GM23338 (cell line): ENCODE measurements at places on chromosomes 6 and 20.

- no peak for DNase-seq
Observed at GRCh38 chr20:45893831-45894230, 2.7 kb downstream of the CTSA start.

GRCh38 chr6:34352305-34352937 is 40.0 kb downstream of the NUDT3 start:
- no peak for DNase-seq

- peak; percentile 69 for DNase-seq
Observed at GRCh38 chr6:125154761-125155135, 1.2 kb downstream of the TPD52L1 start.

DNA sequence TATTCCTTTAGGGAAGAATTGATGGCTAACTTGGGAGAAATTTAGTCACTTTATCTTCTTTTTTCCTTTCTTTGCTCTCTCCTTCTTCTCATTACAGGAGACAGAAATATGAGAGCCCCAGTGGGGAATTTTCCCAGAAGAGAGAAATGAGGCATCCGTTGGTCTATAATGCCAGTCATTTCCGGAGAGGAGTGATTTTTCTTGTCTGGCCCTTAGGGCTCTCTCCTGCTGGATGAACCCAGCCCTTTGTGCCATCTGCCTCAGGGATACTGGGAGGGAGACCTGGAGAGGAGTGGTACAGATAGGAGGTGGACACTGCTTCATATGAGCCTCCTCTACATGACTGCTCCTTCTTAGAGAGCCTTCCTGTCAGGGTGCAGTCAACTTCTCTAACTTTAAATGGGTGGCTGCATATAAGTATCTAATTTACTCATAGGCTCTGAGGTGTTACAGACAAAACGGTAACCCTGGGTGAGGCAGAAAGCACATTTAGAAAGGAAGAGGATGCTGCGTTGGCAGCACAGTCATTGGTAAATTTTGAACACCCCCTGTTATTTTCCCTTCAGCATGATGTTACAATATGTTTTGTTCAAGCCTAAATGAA is 21.9 kb downstream of the RIMS1 start:
- DNase-seq: no peak

GRCh38 chr20:25178563-25179438 is 16.7 kb upstream of the ENTPD6 start:
- DNase-seq: peak; percentile 75

DNA sequence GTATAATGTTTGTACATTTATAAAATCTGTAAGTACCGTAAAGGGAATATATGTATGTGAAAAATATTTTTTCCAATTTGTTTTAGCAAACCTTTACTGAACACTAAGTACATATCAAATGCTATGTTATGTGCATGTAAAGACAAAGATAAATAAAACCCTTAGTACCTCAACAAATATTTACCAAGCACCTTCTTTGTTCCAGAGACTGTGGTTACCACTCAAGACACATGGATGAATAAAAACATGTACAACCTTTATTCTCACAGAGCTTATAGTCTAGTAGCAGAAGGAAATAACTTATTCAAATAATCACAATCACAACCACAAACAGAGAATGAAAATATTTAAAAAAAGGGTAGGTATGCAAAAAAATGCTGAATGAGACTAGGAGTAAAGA is 17.5 kb downstream of the TMX4 start:
- no peak for DNase-seq

DNA sequence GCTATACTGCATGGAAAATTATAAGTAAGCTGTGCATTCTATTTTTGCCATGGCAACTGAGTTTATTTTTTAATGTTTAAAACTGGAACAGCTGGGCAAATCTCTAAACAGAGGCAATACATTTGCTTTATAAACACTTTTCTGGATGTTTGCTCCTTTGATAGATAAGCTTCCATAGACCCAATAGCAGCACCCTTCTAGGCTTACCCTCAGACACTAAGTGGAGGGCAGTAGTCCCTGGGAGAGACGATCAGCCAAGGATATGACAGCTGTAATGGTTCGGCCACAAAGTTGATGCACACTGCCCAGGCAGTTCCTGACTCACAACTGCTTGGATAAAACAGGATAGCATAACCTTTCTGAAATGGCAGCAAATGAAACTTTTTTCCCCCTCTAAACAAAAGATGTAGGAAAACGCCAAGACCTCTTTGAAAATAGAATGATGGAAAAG is 8.5 kb upstream of the MRPS10 start:
- no peak for DNase-seq

GRCh38 chr6:160238278-160238711 is 20.3 kb downstream of the SLC22A2 start:
- no peak for DNase-seq

- no peak for DNase-seq
Observed at GRCh38 chr6:151213352-151213751, 26.4 kb upstream of the AKAP12 start.

- DNase-seq: peak; percentile 29
Observed at GRCh38 chr6:51494342-51494741, 593.1 kb downstream of the PKHD1 start.

DNA sequence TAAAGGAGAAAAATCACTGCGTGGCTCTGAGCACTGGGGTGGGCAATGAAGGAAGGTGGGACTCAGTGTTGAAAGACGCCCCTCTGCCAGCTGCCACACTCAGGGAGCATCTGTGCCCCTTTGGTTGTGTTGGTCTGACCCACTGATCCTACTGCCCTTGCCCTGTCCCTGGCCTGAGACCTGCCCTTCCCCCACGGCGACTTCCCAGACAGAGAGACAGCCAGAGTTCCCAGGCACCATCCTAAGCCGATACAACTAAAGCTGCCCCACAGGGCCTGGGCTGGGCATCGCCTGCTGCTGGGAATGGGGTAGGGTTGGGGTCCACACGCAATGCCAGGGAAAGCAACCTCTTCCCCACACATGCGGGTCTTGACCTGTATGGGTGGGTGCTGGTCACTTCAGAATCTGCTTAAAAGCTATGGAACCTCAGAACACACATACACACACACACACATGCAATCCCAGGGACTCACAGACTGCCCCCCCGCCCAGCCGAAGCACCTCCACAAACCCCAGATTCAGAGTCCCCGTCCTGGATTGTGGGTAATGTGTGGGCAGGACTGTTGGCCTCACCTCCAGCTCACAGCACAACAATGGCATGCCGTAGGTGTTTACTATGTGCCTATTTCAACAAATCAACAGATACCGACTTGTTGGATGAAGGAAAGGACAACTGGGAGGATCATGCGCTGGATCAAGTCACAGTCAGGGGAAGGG is 10.9 kb upstream of the SPDEF start:
- no peak for DNase-seq

GRCh38 chr6:19415605-19416326 is 421.4 kb upstream of the ID4 start:
- no peak for DNase-seq

GRCh38 chr6:157606516-157606915 is 216.5 kb upstream of the SNX9 start:
- DNase-seq: no peak

DNA sequence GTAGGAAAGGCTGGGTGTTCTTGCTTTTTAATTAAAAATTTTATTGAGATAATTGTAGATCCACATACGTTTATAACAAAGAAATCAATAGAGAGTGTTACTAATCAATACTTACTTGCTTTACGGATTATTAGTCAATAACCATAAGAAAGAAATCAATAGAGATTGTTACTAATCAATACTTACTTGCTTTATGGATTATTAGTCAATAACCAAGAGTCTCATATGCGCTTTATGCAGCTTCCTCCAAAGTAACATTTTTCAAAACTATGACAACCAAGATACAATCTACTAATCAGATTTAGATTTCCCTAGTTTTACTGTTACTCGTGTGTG is 31.0 kb upstream of the LY86 start:
- no peak for DNase-seq

DNA sequence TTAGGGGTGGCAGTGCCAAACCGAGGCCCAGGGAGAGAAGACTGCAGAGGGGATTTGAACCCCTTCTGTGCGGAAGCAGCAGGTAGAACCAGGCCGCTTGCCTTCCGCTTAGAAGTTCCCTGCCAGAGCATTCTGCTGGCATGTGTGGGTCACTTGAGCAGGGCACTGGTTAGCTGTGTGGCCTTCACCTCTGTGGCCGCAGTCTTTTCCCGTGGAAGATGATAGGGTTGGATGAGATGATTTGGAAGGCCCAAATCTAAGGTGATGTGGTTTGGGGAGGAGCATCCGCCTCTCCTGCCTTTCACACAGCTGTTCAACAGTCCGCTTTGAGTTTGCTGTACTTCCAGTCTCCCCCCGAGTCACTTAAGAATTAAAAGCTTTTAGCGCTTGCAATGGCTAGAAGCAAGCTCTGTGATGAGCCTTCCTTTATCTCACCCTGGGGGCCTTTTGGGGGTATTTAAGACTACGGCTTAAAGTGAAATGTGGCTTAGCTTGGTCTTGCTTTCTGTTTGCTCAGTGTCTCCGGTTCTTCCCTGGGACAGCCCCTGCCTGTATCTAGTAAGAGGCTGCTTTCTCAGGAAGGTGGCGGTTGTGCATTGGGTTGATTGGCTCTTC is 743 bp downstream of the CMTR1 start:
- DNase-seq: peak; percentile 10

- DNase-seq: no peak
Observed at GRCh38 chr6:140915551-140915950, 1217.2 kb upstream of the GJE1 start.

DNA sequence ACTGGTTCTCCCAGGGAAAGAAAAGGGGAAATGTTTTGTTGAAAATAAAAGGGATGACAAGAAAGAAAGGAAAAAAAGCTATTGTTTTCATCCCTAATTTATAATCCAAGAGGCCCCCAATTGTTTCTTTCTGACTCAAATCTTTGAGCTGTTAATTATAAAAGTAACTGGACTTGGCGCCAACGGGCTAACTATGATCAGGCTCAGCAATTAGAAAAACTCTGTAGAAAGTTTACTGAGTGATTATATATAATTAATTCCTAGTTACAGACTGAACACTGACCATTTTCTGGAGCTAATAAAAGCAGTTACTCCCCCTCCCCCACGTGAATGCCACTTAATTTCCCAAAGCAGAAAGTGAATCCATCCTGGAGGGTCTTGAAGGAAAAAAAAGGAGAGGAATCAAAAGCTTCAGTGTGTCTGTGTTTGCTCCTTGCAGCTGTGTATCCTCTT is 3.2 kb downstream of the ZMYND8 start:
- no peak for DNase-seq

DNA sequence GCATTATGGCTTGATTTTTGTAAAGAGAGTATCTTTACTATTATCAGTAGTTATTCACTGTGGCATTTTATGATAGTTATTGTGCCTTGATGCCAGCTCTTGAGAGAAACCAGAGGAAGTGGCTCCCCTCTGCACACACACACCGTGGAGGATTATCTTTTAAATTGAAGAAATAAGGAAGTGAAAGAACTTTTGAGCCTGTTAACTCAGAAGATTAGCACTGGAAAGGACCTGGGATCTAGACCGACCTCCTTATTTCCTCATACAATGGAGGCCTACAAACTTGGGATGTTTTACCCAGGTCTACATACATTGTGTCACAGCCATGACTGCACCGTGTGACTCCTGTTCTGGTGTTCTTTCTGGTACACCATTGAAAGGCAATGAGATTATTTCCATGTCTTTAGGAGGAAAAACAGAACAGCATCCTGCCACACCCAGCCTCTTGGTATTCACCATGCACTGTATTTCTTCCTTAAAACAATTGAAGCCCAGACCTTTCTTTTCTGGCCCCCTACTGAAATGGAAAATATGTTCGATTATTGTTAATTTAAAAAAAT is 40.6 kb downstream of the HECA start:
- no peak for DNase-seq

DNA sequence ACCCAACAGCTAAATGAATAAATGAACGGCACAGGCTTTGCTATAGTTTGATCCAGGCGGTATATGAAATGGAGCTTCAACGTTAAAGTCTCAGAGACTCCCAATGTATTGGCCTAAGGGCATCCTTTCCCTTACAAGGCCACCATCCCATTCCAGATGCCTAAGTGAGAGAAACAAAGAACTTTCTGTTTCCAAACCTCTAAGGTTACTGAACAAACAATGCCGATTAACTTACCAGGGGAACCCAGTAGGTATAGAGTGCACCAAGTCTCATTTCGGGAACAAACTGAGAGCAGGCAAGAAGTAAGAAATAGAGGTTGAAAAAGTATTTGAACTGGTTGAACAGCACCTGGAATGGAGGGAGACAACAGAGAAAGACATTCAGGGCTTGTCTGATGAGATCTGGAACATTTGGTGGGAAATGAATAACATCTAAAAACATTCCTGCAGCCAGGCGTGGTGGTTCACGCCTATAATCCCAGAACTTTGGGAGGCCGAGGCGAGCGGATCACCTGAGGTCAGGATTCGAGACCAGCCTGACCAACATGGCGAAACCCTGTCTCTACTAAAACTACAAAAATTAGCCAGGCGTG is 42.5 kb downstream of the ATP9A start:
- no peak for DNase-seq

GRCh38 chr6:108361312-108361932 is 66.6 kb downstream of the AFG1L start:
- no peak for DNase-seq

DNA sequence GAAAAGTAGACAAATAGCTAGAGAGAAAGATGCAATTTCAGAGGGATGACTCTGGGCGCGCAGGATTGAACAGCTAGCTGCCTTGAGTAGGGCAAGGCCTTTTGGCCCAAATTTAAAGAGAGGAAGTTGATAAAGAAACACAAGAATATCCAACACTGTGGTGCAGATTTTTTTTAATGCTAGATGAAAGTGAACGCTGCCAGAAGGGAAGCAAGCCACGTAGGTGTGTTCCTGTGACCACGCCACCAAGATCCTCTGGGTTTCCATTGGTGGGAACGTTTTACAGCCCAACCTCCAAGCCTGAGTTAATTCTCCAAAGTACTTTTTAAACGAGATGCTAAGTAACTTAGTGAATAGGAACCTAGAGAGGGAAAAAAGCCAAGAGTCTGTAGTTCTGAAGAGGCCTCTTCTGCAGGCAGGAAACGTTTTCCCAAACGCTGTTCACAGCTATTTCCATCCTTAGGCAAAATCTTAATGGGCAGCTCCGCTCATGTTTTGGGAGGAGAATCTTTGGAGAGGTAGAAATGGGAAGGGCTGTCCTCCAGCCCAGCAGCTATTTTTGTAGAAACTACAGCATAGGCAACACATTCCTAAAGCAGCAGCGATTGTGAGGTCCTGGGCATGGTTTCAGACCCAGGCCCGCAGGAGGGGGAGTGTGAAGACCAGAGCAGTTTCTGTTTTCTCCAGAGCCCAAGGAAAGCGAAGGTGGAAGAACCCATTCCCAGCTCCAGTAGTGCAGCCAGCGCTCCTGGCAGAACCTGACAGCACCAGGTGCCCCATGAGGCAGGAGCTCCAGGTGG is 8.2 kb downstream of the LY86 start:
- no peak for DNase-seq

GRCh38 chr6:44456966-44457292 is 69.4 kb downstream of the CDC5L start:
- DNase-seq: no peak
